SW 1271 (cell line): ENCODE measurements at places on chromosomes 2 and 18.

GRCh38 chr2:149094217-149095015 is 55.9 kb downstream of the LYPD6B start:
- peak; percentile 10 for DNase-seq

- no peak for DNase-seq
Measured at GRCh38 chr2:230152334-230152733, 67.5 kb downstream of the SP110 start.

GRCh38 chr2:108936866-108937265 is 52.2 kb downstream of the EDAR start:
- no peak for DNase-seq

DNA sequence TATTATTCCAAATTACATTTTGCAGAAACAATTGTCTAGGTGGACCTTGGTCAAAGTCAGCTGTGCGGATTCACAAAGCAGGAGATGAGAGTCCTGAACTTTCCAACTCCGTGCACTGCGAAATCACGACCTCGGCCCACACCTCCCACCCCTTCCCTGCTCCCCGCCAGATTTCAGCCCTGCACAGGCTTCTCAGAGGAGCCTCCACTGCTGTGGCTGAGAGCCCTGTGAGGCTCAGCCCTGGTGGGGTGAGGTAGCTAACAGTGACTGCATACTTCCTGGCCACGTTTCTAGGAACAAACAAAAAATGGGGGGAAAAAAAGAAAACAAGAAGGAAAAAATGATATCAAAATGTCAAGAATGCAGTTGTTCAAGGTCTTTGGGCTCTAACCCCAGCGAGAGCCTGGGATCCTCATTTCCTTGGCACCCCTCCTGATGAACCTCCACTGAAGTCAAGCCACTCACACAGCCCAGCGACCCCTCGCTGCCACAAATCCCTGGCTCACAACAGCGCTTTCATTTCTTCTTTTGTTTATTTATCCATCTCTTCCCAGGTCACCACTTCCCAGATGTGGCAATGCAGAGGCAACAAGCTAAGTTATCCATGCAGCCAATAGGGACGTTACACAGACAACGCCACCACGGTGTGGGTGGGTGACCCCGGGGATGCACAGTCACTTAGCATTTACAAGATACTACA is 729.7 kb upstream of the ID2 start:
- DNase-seq, result no peak

DNA sequence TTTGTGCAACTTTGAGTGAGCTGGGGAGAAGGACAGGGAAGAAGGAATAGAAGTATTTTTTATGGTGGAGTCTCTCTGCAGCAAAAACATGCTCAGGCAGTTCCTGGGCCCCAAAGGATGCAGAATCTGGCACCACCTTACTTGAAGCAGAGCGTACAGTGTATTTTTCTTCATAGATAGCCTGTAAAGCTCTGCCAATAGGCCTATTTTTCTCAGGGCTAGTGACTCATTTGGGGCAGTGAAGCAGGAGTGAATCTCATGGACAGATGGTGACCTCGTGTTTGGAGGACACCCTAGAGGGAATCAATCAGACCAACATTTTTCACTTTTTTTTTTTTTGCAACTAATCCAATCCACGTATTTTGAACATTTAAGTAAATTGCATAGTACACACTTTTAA is 268.1 kb upstream of the CXCR4 start:
- no peak for DNase-seq

DNA sequence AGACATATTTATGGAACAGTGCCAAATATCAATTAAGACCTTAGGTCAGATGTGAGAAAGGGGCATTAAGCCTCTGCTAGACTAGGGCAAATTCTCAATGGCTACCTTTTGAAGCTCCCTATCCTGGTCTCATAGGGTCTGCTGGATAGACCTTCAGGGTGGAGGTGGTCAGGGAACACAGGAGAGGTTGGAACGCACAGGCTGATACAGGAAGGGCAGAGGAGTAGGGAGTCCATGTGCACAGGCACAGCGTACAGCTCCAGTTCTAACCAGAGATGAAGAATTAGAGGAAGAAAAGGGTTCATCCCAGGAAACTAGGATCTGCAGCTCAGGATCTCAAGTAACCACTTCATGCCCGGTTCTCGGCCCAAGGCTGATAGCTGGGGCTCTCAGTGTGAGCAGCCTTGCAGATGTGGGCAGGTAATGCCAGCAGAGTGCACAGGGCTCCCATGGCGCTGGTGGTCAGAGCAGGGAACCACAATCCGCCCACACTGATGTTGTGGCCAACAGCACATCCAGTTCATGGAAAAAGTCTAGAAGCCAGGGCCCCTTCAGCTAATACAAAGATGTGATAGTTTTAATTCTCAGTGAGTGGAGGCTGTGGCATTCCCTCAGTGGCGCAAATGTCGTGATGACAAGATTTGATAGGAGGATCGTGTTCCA is 3.4 kb upstream of the EVA1A start:
- no peak for DNase-seq

GRCh38 chr2:239663364-239663924 is 262.6 kb upstream of the HDAC4 start:
- DNase-seq, result no peak

DNA sequence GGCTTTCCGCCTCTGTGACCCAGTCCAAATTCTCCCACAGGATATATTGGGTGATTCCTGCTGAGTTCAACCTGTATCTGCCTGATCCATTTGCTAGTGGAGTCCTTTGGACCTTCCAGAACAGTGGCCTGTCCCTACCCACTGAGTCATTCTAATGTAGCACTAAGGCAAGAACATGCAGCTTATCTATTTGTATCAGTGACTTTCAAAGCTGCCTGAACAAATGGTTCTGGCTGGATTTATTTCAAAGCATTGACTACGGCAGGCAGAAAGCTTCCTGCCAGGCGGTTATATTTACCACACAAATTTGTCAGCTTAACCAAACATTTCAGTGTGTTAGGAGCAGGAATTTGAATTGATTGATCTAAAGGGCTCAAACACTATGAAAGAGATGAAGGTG is 613.4 kb downstream of the DCC start:
- no peak for DNase-seq

DNA sequence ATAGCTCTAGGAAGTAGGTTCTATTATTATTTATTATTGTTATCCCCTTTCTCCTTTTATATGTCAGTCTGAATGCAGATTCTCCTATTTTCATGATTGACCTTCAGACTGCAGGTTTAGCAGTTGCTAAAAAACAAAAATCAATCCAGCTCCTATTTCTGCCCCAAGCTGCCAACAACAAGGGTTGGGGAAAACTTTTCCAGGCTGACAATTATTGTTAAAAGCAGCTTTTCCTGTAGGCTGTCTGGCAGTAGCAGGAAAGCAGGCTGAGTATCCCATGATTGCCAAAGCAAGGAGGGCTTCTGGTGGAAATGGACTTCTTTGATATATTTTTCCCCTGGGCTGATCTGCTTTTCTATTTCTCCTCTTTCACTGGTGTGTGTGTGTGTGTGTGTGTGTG is 78.0 kb upstream of the CTLA4 start:
- no peak for DNase-seq

DNA sequence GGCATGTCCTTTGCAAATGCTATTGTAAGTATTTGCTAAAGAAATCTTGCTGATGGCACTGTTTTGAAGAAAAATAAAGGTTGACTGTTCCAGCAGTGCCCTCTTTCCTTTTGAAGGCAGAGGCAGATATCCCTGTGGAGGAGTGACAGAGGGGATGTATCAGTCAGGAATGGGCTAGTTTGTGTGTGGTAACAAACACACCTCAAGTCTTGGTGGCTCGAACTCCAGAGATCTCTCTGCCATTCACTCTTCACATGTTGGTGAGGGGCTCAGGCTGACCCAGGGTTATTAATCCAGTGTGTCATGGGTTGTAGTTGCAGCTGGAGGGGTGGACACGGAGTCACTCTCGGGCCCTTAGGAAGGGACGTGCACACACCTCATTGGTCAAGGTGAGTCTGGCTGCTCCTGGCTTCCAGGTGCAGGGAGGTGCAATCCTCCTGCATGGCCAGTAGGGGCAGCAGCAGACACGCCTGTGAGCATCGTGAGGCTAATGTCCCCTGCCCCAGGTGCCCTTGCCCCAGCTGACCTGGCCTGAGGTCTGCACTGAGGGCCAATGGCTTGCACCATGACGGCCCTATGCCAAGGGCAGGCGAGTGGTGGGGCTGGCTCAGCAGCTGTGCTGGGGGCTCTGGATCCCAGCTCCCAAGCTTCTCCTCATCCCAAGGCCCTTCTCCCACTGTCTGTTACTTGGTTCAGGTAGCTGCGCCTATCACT is 146.5 kb downstream of the ASB1 start:
- no peak for DNase-seq

DNA sequence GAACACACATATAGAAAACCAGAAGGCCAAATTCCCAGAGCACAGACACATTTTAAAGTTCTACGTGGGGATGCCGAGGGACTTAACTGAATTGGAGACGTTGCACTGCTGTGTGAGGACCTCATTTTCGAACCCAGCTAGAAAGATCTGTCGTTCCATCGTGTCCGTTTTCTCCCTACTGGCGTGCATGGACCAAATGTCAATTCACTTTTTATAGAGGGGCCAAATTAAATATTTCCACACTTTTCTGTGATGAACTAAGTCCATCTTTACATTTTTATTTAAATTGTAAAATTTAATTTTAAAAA is 692 bp upstream of the TSHZ1 start:
- no peak for DNase-seq
